Forelimb muscle (tissue), 1 donor: ENCODE measurements at places on chromosomes 2 and 18.
A peak's percentile ranks its signal among the peaks of the same experiment; 100 is the strongest.

DNA sequence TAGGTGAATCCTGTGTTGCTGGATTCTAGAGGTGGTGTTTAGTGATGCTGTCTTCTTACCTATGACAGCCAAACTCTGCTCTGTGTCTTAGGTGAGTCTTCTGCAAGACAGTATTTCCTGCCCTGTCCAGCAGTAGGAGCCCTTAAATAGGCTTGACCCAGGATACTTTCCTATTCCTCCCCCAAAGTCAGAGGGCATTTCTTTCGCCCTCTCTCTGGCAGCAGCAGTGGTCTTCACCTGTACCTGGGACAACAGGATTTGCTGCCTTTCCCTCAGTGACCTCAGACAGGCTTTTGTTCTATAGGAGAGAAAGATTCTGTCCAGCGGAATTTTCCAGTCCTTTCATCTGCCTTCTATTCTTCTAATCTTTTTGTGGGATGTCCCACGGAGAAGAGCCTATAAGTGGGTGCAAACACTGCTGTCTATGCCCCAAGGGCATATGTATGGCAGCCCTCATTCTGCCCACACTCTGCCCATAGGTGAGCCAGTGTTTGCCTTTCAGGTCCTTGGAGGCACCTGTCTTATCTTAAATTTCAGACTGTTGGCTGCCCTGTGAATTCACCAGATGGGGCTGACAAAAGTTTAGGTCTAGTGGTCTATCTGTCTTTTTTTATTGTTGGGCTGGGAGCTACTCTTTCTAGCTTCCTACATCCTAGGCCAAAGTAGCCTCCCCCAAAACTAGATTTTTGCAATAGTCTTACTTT is 177.3 kb upstream of the SPOPL start:
- no peak for DNase-seq

DNA sequence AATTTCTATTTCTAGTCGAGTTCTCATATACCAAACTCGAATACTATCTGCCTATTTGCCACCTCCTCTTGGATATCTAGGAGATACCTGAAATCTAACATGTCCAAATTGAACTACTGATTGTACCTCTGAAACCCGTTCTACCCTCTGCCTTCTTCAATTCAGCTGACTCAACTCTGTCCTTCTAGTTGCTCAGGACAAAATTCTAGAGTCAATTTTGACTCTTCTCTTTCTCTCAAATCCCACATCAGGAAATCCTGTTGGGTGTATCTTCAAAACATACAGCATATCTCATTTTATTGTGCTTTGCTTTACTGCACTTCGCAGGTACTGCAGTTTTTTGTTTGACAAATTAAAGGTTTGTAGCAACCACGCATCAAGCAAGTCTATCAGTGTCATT is 137.8 kb downstream of the ZAP70 start:
- DNase-seq = no peak

DNA sequence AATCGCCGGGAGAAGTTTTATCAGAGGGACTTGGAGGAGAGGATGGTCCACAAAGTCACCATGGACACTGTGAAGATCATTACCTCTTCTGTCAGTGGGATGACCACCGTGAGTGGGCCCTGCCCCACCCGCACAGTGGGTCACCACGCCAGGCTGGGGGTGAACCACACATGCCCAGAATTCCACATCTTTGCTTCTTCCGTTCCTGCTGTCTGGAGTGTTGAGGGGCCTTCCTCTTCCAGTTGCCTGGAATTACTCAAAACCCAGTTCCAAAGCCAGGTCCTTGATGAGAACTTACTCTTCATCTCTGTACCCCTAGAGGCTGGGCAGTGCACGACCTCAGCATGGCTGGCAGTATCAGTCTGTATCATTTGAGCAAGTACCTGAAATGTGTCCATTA is 22.1 kb downstream of the MROH2A start:
- no peak for DNase-seq

DNA sequence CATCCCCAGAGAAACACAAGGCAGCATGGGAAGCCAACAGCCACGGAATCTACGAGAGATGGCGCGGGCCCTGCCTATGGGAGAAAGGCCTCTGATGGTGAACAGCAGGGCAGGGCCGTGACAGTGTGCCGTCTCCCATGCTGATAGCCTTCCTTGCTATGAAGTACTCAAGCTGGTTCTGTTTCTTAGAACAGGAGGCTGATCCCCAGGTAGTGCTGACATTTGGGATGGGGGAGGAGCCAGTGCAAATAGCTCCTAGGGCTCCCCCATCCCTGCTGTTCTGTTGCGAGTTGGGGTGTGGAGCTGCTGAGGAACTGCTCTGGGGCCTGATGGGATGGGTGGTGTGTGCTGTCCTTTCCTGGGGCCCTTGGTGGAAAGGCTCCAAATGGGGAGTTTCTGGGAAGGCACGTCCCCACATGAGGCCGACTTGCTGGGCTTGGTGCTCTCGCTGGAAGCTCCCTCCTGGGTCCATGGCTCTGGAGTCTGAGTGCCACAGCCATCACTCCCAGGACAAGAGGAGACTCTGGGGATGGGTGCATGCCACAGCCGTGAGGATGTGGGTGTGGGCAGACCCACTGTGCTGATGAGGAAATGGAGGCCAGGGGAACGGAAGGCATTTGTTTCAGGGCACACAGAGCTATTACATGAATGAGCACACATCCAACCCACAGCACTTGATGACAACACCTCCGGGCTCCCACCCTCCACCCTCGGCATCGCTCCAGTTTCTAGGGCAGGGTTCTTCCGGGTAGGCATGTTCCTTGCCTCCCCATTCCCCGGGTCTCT is 246.8 kb downstream of the HDAC4 start:
- no peak for DNase-seq

- DNase-seq = no peak
Measured at GRCh38 chr2:63054841-63055225, 4.2 kb downstream of the OTX1 start.

DNA sequence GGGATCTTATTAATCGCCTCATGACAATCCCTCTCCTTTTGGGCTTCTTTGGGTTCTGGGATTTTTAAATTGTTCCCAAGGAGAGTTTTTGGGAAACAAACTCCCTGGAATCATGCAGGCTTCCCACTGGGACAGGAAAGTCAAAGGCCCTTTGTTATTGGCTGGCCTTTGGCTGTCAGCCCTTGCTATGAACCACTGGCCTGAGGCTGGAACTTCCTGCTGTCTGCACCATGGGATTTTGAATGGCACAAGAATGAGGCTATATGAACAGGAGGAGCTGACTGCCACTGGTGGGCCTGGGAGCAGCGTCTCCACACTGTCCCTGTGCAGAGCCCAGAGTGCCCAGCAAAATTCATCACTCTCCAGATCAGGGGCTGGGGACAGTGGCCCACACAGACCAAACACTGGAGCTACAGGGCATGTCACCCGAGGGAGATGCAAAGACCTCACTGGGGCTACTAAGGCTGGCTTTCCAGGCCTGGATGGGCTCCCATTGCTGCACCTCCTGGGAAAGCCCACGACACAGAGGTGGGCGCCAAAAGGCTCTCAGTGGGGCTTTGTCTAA is 35.7 kb downstream of the STEAP3 start:
- no peak for DNase-seq

DNA sequence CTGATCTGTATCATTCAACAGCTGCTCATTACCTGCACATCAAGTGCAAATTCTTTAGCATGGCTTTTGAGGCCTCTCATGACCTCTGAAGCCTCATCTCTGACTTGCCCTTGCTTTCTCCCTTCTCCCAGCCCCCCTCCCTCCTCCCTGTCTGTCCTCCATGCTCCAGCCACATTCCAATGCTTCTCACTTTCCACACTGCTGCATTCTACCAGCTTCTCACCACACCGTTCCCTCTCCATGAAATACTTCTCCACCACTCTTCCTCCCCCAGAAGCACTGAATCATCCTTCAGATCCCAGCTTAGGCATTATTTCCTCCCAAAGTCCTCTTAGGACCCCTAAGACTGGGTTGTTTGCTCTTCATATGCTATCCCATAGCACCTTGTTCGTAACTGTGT is 26.9 kb downstream of the GCG start:
- no peak for DNase-seq

DNA sequence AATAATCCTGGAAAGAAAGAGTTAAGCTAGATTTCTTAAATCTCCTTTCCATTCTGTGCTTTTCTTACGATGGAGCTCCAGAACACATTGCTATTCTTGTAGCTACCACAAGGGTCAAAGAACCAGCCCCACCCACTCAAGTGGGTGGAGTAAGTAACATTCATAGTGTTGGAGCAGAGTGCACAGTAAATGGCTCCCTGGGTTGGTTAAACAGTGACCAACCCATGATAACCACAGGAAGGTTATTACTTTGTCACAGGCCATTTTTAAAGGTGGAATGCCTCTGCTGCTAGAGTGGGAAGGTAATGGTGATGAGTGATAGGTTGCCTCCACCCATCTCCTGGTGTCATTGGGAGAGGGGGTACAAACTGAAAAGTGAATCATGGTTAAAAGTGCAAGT is 13.9 kb downstream of the ARPC2 start:
- no peak for DNase-seq

- peak; percentile 60 for DNase-seq
Measured at GRCh38 chr18:10660179-10660884, 134.5 kb downstream of the NAPG start.

DNA sequence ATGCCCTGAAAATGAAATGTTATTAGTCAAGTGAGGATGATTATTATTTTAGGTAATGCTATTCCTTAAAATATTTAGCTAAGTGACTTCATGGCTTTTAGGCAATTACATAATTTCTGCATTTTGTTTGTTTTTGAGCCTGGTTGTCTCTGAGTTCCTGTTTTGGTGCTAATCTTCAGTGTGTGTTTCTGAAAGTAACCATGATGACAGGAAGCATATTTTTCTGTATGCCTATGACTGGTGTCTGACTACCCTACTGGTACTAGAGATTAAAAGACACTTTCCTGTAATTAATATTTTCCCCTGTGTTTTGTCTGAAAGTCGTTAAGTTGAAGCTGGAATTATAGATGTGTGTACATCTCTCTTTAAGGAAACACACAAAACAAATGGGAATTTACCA is 295.0 kb upstream of the SPRED2 start:
- no peak for DNase-seq

GRCh38 chr2:112141626-112142007 is 3.4 kb downstream of the FBLN7 start:
- DNase-seq = no peak

DNA sequence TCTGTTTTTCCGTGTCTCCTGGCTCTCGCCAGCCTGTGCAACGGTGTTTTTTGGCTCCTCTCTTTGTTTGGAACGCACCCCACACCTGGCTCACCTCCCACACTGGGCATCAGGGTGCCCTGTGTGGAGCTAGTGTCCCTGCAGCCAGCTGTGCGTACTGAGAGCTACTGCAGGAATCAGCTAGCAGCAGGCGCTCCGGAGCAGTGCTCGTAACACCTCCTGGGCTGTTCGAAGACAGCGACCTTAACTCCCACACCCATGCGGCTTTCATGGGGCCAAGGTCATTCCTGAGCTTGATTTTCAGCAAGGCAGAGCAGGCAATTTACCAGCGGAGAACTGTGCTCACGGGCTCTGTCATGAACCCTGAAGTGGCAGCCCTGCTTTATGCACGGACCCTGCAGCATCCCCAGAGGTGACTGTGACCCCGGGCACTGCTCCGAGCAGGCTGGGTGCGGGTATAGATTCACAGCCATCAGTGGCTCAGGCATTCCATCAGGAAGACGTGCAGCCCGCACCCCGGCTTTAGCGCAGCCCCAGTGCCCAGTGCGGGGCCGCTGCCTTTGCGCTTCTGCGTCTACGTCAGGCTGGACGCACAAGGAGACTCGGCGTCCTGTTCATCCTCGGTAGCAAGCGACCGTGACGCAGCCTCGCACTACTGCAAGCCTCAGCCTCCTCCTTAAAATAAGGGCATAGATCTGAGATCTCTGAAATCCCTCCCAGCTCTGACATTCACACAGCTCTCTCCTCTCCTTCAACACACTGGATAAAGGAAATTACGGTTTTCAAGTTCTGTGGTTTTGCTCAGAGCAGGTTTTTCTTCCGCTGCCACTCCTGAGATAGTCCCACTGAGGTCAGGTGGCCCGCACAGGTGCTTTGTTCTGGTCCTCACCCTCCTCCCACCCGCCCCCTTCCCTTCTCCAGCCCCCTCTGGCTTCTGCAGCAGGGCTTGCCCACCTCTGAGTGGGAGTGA is 58.2 kb downstream of the ADI1 start:
- DNase-seq = no peak
